ENCODE measurements at places on chromosomes 6 and 20. TPM values are rescaled to one million over a fixed set of nuclear protein-coding genes. Genes with fewer than 3 reads are reported as not detected.

The SPATS1 gene
- under 0.01 TPM for total RNA-seq

The R3HDML gene
- not detected for total RNA-seq

The DOP1A gene
- 33.7 TPM for total RNA-seq

The SULF2 gene
- 9.6 TPM for total RNA-seq

The NPEPL1 gene
- 18.7 TPM for total RNA-seq

The SMLR1 gene
- total RNA-seq: not detected

The GABRR2 gene
- 0.26 TPM for total RNA-seq

The TCP11 gene
- total RNA-seq: 0.51 TPM

The LZTS3 gene
- total RNA-seq: 6.1 TPM

The CCN6 gene
- total RNA-seq: not detected

The BFSP1 gene
- 2.3 TPM for total RNA-seq

The HSPA1B gene
- total RNA-seq: 152 TPM

The SEMG1 gene
- total RNA-seq: not detected

The ENPP5 gene
- 2.5 TPM for total RNA-seq

The RGS17 gene
- 5.9 TPM for total RNA-seq

The PTCRA gene
- total RNA-seq: not detected

The SYCP2 gene
- total RNA-seq: 0.51 TPM
